ENCODE measurements at places on chromosomes 1 and 21. TPM values are rescaled to one million over a fixed set of nuclear protein-coding genes. Genes with fewer than 3 reads are reported as not detected.

PLA2G4A gene
- 0.21 TPM for total RNA-seq

PRR9 gene
- total RNA-seq, result not detected

LMX1A gene
- not detected for total RNA-seq

GRCh38 chr1:155911156-155912055 lies at the start of gene RIT1:
TSS of gene RIT1 (minus strand) at chr1:155911349. CDS start at chr1:155910761, 588 bp downstream.
- H3K4me1 ChIP-seq, result peaks cover 23% of the 10 kb centered on the region
- peak within 1 kb of the TSS; percentile 97 for H3K27ac ChIP-seq
- peaks cover 39% of the 10 kb centered on the region for H3K36me3 ChIP-seq
- peak; percentile 81 for DNase-seq
- peak within 1 kb of the TSS; percentile 98 for H3K4me3 ChIP-seq
- H3K27me3 ChIP-seq, result peaks cover 2% of the 10 kb centered on the region

SLC16A4 gene
- 0.39 TPM for total RNA-seq

- no peaks in the 10 kb centered on the region for H3K4me1 ChIP-seq
- no peak for DNase-seq
- H3K27me3 ChIP-seq, result peaks cover 6% of the 10 kb centered on the region
These were observed 36.1 kb upstream of the GOLT1A start for GRCh38 chr1:204249736-204250427.

DNA sequence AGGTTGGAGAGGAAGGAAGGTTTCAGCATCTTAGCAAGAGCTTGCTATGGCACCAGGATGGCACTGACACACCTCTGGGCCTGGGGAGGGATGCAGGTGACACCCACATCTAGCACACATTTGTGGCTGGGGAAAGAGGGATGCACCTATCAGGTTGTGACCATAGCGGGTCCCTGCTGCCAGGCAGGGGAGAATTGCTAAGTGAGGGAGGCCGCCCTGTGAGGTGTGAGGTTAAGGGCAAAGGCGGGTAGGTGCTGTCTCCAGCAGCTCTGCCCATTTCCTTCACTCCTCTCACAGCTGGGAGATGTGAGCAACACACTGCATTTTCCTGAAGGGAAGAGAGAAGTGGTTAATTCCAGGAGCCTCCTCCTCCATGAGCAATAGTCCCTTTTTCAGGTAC lies 83.2 kb upstream of the TLR5 start:
- no peak overlapping the region for H3K4me3 ChIP-seq
- H3K36me3 ChIP-seq, result no peaks in the 10 kb centered on the region
- H3K4me1 ChIP-seq, result peaks cover 12% of the 10 kb centered on the region
- no peak for DNase-seq

NCDN gene
- 43.8 TPM for total RNA-seq

FCRLA gene
- total RNA-seq, result not detected

Data from activated T-helper 1 cell treated with anti-CD3 and anti-CD28 coated beads, Interleukin-12 subunit alpha, Interleukin-12 subunit beta, Interleukin-2, Interleukin-4 antibody, amounts not matched to agents 30 ng/mL and 10 ng/mL and 1 ng/mL, durations not matched to agents 14 hours and 24 hours and 36 hours (primary cell).